ENCODE measurements at places on chromosomes 16 and 17.

GRCh38 chr17:58641887-58642311 is 49.9 kb downstream of the TEX14 start:
- no peak for DNase-seq

DNA sequence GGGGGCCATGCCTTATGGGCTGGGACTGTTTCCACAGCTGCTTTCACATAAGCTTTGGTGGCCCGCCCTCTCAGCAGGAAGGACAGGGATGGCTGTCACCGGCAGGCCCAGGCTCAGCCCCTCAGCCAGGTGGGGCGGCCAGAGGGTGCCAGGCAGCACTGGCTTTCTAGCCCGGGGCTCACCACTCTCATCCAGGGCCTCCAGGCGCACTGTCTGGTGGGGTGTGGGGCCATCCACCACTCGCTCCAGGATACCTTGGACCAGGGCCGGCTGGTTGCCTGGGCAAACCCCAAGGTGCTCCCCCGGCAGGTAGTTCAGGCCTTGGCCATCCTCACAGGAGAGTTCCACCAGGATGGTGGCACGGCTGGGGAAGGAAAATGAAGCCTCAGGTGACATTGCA is 35.0 kb downstream of the NOS2 start:
- DNase-seq = no peak

DNA sequence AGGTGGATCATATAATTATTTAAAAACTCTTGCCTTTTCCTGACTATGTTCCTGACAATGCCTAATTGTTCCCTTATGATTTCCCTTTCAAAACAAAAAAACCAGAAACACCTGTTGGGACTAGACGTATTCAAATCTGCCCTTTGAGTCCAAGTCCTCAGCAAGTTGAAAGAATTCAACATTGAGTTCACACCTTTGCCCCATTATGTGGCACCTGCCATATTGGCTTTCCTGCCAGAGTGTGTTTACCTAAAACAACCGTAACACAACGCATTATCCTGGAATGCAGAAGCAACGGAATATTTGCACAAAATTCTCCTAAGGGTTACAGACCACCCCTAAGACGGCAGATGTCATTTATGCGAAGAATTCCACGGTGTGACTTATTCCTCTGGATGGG is 105.9 kb downstream of the ZFHX3 start:
- DNase-seq = no peak

- DNase-seq = no peak
These were observed 11.0 kb upstream of the GCGR start for GRCh38 chr17:81792675-81793615.

DNA sequence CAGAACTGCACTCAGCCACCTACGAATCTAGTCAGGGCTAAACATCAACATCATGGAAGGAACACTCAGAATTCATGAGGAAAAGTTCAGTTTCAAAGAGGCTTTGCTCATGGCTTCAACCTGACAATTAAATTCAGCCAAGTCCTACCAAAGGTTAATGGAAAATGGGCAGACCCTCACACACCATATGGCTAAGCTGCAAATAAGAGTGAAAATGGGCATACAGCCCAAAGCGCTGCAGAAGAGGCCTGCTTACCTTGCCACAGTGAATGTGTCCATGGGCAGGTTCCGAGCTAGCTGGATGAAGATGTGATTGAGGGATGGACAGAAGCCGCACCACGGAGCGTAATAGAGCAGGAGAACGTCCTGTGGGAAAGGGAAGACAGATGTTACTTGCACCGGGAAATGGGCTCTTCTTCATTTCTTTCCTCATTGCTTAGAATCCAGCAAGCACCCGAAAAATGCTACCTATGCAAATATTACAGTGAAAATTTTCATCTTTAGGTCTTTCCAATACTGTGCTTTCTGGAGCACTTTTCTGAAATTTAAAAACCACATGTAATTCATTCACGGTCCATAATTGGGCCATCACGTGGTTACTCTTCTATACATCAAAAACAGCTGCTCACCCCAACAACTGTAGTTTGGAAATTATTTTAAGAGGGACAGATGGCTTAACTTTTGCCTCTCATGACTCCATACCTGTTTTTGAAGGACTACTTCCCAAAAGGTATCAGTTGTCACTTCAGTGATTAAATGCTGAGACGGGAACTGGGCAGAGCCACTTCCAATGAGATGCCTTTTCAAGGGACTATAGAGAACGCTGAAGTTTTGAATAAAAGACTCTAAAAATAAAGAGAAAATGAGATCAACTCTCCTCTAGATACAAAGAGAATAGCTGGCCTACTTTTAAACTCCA is 19.6 kb downstream of the SNN start:
- DNase-seq = no peak

DNA sequence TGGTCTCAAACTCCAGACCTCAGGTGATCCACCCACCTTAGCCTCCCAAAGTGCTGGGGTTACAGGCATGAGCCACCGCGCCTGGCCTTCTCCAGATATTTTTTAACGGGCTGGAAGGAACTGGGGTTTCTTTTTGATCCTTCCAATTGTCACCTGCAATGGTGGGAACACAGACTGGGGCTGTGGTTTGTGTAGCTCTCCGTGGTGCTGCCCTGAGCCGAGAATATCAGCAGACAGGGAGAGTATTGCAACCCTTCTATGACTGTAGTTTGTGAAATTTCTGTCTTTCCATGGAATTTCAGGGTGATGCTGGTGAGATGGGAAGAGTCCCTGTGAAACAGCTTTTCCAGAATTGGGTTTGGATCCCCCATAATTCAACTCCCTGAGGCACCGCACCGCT is 263.5 kb downstream of the ENGASE start:
- DNase-seq = no peak

GRCh38 chr16:68383858-68384257 is 64.5 kb downstream of the SMPD3 start:
- no peak for DNase-seq

DNA sequence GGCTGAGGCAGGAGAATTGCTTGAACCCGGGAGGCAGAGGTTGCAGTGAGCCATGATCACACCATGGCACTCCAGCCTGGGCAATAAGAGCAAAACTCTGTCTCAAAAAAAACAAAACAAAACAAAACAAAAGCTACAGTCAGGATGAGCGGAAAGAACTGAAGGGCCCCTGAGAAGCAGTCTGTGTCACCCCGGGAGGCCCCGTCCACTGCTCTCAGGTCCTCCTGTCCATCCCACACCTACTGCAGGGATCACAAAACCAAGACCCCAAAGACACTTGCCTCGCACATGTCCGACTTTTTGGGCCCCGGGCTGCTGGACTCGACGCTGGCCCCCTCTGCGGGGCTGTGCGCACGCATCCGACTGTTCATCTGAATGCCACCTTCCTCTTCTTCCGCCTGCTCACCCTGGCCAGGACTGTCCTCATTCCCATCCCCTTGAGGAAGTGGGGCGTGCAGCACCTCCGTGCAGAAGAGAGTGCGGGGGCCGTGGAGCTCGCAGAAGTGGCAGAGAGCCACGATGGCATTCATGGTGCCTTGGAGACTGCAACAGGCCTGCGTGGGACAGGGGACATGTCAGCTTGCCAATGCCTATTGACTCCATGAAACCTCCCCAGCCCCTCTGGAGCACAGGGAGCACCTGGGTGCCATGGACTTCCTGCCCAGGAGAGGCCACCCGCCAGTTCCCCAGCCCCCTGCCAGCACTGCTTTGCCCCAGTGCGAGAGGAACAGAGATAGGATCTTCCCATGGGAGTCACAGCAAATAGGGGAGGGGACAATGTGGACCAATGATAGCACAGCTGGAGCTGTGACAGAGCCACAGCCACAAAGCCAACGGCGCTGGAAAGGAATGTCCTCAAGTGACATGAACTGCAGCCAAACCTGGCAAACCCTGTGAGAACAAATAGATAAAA is 9.1 kb downstream of the FLCN start:
- no peak for DNase-seq

GRCh38 chr17:9389111-9389527 is 186.5 kb downstream of the STX8 start:
- peak; percentile 98 for DNase-seq

DNA sequence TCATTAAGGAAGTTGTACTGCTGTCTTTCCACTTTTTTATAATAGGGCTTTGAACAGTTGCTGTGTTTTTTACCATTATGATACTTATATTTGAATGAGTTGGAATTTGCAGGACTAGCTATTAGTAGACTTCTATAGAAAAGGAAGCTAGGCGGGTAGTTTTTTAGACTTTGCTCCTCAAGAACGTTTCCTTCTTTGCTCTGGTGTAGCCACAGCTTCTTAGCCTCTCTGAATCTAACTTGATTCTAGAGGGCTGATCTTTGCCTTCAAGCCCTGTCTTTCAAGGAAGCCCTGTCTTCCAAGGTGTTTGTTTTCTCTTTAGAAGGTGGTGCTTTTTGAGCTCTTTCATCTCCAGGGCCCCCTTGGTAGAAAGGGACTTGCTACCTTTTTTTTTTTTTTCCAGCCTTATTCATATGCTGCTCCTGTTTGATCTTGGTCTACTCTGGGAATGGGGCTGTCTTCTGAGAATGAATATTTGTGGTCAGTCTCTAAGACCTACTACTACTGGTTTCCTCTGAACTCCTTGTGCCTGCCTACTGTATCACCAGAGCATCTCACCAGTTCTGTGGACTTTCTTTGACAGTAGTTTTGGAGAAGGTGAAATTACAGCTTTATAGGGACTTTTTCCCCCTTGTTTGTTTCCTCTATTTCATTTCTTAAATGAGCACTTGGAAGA is 52.3 kb upstream of the RASL10B start:
- DNase-seq = no peak

DNA sequence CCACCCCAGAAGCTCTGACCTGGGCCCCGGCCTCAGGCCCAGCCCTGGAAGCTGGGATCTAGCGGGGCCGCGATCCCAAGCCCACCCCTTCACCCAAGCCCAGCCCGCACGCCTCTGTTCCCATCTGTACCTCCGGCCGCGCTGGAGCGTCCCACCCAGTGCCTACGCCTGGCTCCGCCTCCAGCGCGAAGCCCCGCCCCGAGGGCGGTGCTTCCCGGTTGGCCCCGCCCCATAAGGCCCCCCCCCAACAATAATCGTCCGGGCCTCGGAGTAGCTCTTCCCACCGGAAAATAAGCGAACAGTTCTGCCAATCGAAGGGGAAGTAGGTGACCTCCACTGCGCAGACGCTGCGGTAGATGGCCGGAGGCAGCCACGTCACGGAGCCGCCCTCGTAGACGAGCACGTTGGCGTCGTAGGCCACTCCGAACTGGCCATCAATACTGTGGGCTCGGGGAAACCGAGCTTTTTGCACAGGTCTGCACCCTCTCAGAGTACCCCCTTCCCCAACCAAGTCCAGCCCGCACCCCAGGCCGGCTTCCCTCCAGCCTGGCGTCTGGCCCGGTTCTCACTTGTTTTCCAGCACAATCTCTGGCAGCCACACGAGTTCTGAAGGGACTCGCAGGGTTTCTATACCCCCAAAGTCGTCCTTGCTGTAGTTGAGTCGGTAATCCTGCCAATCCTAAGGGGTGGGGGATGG is 1.1 kb downstream of the CHRNE start:
- DNase-seq = no peak

DNA sequence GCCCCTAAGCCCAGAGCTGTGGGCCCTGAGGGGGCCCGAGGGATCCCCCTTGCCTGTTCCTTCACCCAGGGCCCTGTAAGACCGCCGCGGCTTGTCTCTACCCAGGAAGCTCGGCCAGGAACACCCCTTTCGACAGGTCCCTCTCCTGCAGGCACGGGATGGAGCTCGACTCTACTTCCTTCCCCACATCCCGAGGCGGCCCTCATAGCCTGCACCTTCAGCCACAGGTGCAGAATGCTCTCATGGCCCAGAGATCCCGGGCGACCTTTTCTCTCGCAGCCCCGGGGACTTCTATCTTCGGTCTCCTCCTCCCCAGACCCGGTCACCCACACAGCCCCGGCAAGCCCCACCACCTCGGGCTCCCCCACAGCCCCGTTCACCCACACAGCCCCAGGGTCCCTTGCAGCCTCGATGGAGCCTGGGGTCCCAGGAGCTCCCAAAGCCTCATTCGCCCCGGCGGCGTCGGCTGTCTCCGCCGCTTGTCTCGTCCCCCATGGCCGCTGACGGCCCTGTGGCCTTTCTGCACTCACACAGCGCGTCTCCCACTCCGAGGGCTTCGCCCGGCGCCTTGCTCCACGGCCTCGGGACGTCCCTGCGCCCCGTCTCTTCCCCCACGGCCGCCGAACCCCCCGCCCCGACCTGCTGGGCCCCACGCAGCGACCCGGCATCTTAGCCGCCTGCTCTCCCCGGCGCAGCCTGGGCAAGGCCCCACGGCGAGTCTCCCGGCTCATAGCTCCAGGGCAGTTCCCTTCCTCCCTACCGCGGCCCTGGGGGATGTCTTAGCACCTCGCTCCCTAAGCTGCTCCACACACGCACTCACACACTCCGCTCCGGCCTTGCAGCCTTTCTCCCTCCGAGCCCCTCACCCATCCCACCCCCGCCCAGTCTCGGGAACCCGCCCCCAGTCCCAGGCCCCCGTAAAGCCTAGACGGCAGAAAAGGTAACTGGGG is 650 bp downstream of the KIAA0753 start:
- no peak for DNase-seq

Measured in epithelial cell of prostate (primary cell).